Right renal cortex interstitium (tissue), 3 donors: ENCODE measurements at places on chromosomes 2 and 18. TPM values are rescaled to one million over a fixed set of nuclear protein-coding genes. Genes with fewer than 3 reads are reported as not detected.

DNA sequence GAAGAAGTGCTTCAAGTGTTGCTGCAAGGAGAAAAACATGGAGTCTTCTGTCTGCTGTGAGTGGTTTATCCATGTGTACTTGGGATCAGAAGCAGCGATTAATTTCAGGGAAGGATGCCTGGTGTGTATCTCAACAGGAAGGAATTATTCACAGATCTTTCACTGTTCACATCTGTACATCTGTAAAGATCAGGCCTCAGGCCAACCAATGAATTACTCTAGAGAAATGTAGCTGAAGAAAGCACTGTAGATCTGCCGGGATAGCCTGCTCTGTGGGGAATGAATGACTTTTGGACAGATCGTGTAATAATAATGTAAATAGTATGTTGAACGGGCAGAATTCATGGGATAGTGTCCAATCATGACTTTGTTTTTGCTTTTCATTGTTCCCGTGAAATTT, 54.0 kb upstream of the SPP2 start:
- DNase-seq = no peak

GRCh38 chr2:189834059-189834458, 49.8 kb downstream of the PMS1 start:
- no peak for DNase-seq

GRCh38 chr2:64331849-64332699, 121.9 kb upstream of the LGALSL start:
- no peak for DNase-seq

DNA sequence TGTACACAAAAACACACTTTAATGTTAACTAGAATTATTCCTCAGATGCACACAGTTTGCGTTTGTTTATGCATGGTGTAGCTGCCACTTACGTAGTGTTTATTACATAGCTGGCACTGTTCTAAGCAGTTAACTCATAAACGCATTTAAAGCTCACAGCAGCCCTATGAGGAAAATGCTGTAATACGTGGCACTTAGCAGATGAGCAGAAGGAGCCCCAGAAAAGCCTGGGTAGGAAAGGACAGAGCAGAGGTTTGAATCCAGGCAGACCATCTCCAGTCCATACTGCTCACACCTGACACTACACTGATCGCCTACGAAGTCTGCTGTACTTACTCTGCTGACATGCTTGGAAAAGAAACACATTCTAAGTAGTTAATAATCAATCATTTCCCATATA, 66.6 kb downstream of the BCL2 start:
- DNase-seq = no peak

DNA sequence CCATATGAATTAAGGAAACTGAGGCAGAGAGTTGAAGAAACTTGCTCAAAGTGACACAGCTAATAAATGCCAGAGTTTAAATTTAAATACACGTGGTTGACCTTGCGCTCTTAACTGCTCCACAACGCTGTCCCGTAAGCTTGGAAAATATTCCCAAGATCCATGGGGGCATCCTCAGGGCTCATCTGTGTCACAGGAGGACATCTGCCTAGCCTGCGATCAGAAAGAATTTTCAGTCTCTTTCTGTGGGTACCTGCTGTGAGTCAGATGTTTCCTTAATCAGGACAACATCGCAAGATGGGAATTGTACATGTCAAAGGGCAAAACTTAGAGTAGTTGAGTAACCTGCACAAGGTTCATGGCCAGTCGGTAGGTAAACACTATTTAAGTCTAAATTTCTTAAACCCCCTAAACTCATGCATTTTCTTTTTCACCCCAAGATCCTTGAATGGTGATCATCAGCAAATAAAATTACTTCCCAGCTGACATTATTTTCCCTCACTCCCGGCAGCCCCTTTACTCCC, 1.4 kb downstream of the CMPK2 start:
- DNase-seq = no peak

DNA sequence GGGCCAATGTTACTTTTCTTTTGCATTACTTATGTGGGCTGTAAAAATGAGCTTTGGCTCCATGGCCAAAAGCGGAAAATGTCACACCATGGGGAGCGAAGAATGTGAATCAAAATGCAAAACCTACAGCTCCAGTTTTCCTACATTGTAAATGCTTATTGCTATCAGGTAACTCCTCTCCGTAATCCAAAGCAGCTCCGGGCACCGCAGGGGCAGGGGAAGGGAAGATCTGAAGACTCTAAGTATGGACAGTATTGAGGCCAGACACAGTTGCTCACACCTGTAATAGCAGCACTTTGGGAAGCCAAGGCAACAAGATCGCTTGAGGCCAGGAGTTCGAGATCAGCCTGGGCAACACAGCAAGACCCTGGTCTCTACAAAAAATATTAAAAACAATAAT, 7.1 kb upstream of the AGFG1 start:
- DNase-seq = no peak

- no peak for DNase-seq
These were observed 171.4 kb upstream of the FSIP2 start for GRCh38 chr2:185567196-185567595.

GRCh38 chr2:101400048-101400447, 12.7 kb upstream of the CREG2 start:
- DNase-seq = no peak

DNA sequence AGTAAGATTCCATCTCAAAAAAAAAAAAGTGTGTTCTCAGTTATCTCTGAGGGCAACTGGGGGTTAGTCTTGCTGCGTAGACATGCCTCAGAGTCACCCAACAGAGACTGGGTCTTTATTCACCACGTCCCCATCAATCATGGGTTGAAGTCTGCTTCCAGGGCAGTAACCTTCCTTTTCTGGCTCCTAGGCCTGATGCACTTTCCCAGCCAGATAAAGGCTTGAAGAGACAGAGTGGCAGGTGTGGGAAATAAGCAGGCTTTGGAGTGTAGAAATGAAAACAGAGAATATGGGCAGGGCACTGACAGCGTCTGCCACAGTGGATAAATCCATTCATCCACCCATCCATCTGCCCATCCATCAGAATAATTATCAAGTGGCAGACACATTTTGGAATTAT, 134.1 kb upstream of the LGALSL start:
- no peak for DNase-seq

DNA sequence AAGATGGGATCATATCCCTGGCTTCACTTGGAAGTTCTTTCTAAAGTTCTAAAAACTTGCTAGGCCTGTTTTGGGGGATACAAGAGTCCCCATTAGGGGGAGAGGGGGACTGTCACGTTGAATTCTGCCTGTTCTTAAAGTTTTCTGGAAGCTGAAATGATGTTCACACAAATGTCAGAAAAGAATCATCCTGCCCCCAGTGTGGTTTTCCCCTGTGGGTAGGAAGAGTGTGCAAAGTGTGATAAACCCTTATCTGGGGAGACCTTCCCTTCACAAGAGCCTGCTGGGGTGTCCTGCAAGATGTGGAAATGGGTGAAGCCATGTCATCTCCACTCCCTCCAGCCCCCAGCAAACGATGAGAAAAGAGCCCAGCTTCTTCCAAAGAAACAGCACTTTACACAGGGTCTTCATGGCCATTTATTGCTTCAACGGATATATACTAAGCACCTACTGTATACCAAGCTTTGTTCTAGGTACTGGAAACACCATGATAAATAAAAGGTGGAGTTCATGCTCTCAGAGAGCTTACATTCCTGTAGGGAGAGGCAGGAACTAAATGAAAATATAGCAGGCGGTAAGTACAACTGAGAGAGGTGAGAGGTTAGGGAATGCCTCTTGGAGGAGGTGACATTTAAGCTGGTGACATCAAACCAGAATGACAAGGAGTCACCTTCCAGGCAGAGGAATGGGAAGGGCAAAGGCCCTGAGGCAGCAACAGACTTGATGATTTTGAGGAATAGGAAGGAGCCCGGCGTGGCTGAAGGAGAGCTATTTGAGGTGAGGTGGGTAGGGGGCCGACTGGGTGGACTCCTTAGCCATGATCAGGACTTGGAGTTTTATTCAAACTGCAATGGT, 1.6 kb downstream of the MFSD2B start:
- DNase-seq = no peak

DNA sequence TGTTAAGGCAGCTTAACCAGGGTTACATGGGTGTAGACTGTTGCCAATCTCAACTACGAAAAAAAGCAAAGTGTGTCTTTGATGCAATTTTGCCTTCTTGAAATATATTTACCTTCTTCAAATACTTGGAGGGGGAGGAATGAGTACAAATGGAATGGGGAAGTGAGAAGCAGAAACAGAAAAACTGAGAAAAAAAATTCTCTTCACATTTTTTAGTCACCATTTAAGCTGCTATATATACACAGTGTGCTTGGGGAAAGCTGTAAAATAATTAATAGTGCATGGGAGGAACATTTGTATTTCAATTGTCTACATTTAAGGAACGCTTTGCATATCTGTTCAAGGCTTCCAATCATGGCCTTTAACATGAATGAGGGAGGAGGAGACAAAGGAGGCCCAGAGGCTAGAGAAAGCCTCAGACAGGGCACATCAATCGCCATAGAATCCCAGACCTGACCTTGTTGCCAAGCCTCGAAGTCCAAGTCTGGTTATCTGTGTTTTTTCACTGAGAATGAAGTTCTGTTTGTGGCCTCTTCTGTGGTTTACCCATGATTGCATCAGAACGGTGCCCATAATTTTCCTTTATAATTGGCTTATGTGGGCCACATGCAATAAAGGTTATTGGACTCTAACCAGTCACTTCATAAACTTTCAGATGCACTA, 158.6 kb downstream of the PIK3C3 start:
- no peak for DNase-seq

DNA sequence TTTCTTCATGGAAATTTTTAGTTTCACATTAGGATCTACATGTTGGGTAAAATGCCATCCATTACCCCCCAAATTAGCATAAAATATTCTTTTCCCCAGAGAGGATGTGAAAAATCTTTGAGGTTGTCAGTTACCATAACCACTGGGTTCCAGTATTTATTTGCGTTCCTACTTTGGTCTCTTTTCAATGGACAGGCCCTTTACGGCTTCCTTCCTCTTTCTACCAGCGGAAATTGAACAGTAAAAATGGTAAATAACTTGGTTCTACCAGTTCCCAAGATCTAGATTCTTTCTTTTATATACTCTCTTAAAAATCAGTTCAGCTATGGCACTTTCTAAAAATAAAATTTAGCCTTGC, 169.2 kb upstream of the APCDD1 start:
- DNase-seq = no peak

DNA sequence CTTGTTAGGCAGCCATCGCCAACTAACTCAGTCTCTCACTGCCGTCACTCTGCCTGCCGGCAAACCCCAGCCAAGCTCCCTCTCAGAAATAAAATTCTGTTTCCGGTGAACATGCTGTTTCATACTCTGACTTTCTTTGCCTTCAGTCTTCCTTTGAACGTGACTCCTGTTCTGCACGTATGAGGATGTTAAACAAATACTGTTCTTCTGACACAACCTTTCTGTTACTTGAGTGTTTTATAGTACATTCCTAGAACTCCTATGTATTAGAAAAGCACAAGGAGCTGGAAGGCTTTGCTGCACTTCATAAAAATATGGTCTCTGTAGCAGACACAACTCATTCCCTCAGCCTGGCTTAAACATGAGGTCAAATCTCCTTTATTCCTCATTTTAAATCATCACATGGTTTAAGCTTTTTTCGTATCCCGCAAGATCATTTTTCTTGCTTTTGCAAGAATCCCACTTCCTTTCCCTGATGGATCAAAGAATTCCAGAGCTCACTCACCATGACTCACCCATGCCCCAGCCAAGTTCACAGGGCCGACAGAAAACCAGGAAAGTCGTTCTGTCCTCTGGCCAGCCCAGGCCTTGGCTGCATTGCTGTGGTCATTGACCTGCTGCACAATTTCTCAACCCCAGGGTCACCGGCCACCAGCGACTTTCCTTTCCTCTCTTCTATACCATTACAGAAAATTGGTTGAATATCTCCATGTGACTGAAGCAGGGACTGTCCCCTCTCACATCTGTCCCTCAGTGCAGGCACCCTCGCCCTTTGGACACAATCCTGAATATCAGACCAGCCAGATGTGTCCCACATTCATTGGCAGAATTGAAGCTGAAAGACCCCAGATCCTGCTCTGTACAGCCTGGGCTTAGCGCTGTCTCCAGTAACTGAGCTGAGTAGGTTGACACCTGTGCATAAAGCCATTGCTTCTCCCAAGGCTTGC, 183.1 kb upstream of the ARL4C start:
- DNase-seq = no peak

DNA sequence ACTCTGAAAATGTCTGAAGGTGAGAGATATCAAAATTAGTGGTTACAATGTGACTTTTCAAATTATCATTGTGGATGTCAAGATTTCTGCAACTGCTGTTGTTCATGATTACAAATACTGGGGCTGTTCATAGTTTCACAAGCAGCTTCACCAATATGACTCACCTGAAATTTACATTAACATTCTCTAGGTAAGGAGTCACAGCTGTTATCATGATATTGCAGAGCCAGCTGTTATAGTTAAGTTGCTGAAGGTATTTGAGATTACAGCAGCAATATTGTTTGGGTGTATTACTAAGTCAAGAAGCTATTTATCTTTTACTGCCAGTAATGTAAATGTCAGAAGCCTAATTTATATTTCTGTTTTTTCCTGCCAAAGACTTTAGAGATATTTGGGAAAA, 140.0 kb downstream of the MC4R start:
- DNase-seq = no peak

GRCh38 chr2:30332791-30333453, 101.6 kb downstream of the LBH start:
- no peak for DNase-seq

DNA sequence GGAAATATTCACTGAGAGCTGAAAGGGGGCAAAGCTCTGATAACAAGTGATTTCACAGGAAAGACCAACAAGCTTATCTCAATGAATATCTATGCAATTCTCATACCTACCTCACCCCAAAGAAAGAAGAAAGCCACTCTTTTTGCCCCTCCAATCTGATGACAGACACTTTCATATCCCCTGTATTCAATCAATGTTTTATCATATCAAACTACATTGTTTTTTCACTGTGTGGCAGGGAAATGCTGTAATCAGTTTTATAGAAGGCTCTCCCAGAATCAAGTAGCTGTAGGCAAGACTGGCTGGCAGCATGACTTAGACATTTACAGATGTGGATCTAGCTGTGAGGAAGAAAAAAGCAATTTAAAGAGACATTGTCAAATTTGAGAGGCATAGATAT, 81.3 kb upstream of the PIK3C3 start:
- DNase-seq = no peak

DNA sequence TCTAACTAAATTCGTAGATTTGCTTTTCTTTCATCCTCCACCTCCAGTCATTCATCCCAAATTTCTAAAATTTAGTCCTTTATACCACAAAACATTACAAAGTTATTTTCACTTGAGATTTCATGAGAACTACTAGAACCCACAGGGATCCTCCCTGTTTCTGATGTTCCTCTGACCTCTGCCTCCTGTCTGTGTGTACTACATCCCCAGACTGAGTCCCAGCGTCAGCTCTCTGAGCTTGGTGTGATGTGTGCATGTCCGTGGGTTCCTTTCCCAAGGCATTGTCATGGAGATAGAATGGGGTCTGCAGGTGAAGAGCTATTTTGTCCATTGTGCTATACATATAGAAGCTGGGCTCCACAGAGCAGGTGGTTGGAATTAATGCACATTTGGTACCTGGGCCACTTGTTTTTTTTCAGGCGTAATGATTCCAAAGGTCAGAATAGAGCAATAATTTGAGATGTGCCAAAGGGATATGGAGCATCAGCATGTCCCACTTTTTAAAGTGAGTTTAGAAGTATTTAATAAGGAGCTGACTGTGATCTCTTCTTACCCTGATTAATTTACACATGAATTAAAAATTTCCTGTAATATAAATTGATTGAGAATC, 151.2 kb upstream of the BOD1L2 start:
- no peak for DNase-seq

The NEU4 gene
- polyA plus RNA-seq = 1.3 TPM

The SLC39A10 gene
- 81.4 TPM for polyA plus RNA-seq

The STPG4 gene
- not detected for polyA plus RNA-seq

The PAIP2B gene
- 19.5 TPM for polyA plus RNA-seq

The SLC4A5 gene
- polyA plus RNA-seq = 2.2 TPM

The PTRHD1 gene
- 44.4 TPM for polyA plus RNA-seq

The DRC1 gene
- 3.9 TPM for polyA plus RNA-seq

The MEP1B gene
- polyA plus RNA-seq = not detected

The CPS1 gene
- 4.3 TPM for polyA plus RNA-seq
